Heart left ventricle (tissue), 16 donors: ENCODE measurements at places on chromosomes 11 and 22. TPM values are rescaled to one million over a fixed set of nuclear protein-coding genes. Genes with fewer than 3 reads are reported as not detected.

CHEK1 gene
- 0.79 TPM for total RNA-seq

TRIM51 gene
- not detected for total RNA-seq

MISFA gene
- 8.6 TPM for total RNA-seq

TRIM51G gene
- not detected for total RNA-seq

SHANK2 gene
- 1.5 TPM for total RNA-seq

NKAPD1 gene
- total RNA-seq = 11.6 TPM

KDELR3 gene
- 6.7 TPM for total RNA-seq

TMPRSS6 gene
- not detected for total RNA-seq

OR51B2 gene
- not detected for total RNA-seq

CD3D gene
- total RNA-seq = 1.5 TPM

KREMEN1 gene
- 36.4 TPM for total RNA-seq

OSM gene
- 0.42 TPM for total RNA-seq

CCDC116 gene
- 0.25 TPM for total RNA-seq
